ENCODE measurements at places on chromosomes 6 and 20.

DNA sequence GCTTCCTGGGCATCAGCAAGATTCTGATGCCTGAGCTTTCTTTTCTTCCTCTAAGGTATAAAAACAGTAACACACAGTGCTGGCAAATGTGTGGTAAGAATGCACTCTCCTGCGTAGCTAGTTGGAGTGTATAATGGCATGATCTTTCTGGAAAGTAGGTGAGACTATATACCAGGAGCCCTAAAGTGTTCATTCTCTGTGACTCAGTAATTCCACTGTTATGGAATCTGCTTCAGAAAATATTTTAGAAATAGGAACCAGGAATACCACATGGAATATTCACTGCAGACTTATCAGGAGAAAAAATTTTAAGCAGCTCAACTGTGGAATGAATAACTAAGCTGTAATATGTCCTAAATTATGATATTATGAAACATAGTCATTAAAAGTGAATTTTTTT is 16.9 kb upstream of the CSE1L start:
- no peak for ATAC-seq

DNA sequence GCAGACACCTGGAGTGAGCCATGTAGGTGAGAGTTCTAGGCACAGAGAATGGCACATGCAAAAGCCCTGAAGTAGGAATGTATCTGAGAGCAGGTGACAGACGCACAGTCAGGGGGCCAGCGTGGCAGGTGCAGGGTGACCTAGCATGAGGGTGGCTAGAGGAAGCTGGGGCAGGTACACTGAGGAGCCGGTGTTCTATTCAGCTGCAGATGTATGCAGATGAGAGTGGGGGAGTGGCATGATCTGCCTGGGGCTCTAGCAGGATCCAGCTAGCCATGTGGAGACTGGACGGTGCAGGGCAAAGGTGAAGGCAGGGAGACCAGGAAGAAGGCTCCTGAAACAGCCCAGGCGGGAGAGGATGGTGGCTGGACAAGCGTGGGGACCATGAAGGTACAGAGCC is 10.7 kb downstream of the PEDS1 start:
- peak; percentile 17 for ATAC-seq

DNA sequence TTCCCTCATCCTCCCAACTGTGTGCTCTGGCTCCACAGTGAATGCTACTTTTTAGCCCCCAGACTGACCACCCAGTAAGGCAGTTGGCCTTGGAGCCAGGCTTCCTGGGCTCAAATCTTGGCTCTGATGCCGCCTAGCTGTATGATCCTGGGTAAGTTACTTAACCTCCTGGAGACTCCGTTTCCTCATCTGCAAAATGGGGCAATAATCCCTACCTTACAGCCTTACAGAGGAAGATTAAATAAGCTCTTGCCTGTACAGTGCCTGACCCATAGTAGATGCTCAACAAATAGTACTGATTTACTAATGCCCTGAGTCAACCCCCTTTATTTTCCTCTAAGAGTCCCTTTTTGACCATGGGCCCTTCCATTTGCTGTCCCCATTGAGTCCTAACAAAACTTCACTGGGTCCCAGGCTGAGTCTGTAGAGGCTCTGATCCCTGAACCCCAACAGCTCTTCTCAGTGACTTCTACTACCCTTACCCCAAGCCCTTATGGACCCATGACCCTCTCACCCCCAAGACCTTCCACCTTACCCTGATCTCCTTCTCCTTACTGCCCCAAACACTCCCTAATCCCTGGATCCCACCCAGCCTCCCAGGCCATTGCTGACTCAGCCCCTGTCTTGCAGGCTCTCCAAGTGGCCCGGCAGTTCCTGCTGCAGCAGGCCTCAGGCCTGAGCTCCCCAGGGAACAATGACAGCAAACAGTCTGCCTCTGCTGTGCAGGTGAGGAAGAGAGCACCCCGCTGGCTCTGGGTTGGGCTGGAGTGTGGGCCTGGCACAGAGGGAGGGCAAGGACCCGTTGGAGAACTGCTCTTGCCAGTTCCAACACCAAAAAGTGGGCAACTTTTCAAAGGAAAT is 31.4 kb downstream of the FOXP4 start:
- peak; percentile 8 for ATAC-seq

DNA sequence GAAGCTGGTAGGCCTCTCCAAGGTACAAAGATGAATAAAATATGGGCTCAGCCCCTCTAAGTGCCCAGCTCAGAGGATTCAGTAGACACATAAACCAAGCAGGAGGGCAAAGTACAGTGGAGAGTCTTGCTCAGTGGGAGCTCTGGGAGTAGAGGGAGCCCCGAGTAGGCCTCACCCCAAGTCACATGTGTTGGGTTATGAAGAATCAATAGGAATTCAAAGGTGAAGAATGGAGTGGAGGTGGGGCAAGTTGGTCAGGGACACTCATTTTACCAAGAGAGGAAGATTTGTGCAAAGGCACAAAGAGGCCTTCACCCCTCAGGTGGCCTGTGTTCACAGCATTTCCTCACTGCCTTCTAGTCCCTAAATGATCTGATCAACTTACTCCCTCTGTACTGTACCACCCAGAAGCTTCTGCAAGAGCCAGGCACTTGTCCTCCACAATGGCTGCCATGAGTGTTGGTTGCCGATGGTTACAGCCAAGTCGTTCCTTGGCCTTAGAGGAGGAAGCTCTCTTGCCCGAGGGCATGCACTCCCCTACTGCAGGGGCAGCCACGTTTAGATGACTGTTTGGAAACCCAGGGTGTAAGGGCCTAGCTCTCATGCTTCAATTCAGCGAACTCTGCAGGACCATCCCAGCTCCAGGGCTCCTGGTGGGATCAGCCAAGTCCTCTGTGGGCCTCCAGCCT is 6.7 kb upstream of the CDKN1A start:
- ATAC-seq = peak; percentile 7

DNA sequence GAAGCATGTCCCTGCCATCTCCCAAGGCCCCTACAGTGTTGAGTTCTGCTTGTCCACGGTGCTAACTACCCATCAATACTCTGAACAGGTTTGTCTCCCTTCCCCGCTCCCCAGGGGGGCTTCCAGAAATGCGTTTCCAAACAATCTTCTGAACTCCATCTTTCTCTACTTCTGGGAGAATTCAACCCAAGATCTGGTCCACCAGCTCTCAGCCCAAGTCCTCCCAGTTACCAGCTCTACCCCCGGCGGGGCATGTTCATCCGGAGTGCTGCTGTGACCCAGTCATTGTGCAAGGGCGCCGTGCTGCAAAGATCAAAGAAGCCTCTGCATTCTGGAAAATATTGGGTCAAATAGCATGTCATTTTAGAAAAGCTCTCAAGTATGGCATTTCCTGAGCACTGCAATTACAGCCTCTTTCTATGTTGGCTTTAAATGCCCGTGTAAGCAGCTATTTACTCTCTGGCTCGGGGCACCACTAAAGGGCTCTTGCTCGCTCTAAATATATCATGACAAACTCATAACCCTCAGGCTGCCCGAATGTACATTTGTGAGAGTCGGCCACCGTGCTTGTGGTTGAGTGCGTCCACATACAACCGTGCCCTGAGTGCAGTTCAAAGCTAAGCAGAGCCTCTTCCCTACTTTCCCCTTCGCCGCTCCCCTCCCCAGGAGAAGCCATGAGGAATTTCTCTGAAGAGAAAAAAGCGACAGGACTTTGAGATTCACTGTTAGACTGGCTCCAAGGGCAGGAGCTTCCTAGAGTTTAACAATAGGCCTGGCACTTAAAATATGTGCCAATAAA is 71.6 kb downstream of the BANF2 start:
- ATAC-seq = no peak

- ATAC-seq = no peak
Measured at GRCh38 chr6:130587778-130588520, 222.1 kb downstream of the TMEM200A start.

GRCh38 chr20:52083627-52084232 is 107.8 kb downstream of the ZFP64 start:
- peak; percentile 92 for ATAC-seq

DNA sequence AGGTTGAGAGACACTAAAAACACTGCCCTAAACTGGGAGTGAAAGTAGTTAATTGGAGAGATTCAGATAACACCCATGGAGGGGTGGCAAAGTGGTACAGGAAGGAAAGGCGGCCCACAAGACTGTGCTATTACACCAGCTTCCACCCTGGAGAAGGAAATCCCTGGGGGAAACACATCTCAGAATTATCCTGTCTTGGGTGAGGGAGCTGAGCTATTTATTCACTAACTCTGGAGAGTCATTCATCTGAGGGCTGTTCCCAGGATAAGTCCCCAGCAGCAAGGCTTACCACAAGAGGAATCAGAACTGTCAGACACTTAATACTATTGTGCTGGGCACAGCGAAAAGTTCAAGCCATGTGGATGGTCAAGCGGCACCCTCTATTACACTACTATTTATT is 9.9 kb downstream of the TBCC start:
- no peak for ATAC-seq

DNA sequence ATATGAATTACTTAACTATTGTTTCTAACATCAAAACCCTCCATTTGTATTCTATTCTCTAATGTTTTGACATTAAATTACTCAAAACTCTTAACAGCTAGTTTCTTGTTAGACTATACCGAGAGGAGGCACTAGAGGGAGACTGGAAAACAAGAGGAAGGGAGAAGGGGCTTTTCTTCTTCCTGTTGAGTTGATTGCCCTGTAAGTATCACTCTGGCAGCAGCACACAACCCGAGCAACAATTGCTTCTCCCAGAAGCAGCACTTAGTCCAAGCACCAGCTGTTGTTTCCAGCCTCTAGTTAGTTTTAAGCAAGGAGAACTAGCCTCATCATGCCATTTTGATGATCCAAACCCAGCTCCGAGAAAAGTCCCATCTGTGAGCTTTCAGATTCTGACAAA is 603.8 kb downstream of the PRKN start:
- ATAC-seq = no peak

DNA sequence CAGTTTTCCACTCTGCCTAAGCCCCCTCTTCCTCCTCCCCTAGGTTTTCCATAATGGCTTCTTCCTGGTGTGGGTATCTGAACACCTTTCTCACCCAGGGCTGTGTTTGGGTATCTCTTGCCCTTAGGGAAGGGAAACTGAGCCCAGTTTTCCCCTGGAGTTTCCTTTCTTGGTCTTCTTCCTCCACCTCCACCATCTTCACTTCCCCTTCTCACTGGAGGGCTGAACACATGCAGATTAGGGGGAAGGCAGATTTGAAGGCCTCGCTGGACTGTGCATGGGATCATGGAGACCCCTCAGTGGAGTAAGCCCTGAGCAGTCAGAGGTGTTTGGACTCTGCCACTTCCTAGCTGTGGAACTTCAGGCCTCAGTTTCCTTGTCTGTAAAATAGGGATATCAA is 27.8 kb downstream of the FOXP4 start:
- no peak for ATAC-seq

- no peak for ATAC-seq
Measured at GRCh38 chr6:44682987-44683779, 295.7 kb downstream of the CDC5L start.

DNA sequence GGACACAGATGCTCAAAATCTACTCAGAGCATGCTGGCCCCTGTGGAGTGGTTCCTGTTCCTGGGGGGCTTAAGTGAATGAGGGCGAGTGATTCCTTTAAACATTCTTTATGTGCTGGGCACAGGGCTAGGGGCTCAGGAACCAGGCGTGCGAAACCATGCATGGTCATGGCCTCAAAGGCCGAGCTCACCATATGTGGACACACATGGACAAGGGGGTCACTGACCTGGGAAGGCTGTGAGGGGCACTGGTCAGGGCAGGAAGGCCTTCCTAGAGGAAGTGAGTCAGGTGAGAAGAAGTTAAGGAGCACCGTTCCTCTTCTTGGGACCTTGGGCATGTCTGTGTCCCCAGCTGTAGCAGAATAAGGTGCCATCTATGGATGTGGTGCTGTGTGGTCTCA is 74.6 kb upstream of the BHLHE23 start:
- ATAC-seq = no peak

GRCh38 chr6:52881662-52881995 is 27.9 kb downstream of the GSTA3 start:
- no peak for ATAC-seq

- ATAC-seq = no peak
Measured at GRCh38 chr20:50445354-50446151, 64.6 kb upstream of the PTPN1 start.

DNA sequence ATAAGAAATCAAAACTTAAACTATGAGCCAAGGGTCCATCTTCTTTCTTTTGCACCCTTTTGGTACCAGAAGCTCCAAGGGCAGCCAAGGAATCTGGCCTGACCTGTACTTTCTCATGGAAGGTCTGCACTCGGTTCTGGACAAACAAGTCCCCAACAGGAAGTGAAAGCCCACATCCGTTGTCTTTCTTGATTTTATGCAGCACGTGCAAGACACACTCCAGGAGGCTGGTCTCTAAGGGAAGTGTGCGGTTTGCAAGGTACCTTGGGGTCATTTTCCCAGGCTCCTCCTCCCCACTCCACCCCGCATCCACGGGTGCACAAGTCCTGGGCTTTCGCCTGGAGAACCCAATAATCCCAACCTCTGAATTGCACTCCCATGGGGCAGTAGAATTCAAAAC is 101.9 kb downstream of the NFATC2 start:
- no peak for ATAC-seq

GRCh38 chr6:125341460-125341859 is 39.7 kb upstream of the HDDC2 start:
- ATAC-seq = no peak

DNA sequence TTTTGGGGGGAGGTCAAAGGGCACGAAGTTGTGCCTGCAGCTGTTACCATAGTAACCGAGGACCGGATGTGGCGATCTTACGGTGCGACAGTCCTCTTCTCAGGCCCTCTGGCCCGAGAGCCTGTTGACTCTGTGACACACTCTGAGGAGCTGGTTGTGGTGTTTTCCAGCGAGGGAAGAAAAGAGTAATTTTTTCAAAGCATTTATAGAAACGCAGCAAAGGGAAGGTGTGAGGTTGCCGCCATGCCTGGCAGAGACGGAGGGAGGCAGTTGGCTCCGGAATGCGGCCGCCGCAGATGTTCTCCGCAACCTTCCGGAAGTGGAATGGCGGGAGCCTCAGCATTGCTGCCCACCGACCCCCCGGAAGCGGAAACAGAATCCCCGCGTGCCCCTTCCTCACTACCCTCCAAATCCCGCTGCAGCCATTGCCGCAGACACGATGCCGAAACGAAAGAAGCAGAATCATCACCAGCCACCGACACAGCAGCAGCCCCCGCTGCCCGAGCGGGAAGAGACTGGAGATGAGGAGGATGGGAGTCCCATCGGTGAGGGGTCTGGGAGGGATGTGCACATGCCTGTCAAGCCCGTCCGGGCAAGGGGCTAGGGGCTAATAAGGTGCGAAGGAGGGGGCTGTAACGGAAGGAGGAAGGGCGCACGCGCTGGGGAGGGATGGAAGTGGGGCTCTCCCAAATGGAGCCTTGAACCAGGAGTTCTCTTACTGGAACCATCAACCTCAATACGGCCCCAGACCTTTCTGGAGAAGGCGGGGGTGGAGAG is at the start of gene PRR3:
Gene PRR3, plus strand, starts transcription at position 390 of the 777 bp plus-strand sequence. Its CDS starts 50 bp downstream, at position 440.
- peak; percentile 64 for ATAC-seq

GRCh38 chr20:37494301-37494700 is 26.7 kb upstream of the NNAT start:
- ATAC-seq = no peak

Measured in motor neuron (in vitro differentiated cells).